ENCODE measurements at places on chromosomes 13 and 19.

DNA sequence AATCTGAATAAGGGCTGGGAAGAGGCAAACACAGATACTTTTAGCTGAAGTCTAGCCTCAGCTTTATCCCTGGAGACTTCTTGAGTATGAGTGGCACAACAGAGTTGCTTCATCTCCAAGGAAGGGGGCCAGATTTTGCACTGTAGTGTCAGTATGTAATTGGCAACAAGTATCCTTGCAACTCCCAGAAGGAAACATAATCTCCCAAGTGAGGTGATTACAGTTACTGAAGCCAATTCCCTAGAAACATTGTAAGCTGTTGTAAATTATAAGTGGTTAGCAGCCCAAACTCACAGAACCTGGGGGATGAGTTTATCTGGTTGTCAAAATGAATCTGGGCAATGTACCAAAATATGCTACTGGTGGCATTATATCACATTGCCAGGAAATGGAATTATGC lies 2065.7 kb upstream of the PCDH20 start:
- DNase-seq: no peak

DNA sequence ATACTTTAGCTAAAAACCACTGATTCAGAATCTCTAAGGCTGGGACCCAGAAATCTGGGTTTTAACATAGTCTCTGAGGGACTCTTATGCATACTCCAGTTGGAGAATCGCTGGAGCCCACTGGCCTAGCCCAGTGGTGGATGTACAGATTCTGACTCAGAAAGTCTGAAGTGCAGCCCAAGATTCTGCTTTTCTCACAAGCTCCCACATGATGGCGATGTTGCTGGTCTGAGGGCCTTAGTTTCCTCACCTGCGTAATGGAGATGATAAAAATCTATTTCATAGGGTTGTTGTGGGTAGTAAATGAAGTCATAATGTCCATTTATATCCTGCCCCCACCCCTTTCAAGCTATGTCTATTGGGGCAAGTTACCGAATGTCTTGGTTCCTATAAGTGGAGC lies 7.7 kb upstream of the CDADC1 start:
- no peak for DNase-seq

DNA sequence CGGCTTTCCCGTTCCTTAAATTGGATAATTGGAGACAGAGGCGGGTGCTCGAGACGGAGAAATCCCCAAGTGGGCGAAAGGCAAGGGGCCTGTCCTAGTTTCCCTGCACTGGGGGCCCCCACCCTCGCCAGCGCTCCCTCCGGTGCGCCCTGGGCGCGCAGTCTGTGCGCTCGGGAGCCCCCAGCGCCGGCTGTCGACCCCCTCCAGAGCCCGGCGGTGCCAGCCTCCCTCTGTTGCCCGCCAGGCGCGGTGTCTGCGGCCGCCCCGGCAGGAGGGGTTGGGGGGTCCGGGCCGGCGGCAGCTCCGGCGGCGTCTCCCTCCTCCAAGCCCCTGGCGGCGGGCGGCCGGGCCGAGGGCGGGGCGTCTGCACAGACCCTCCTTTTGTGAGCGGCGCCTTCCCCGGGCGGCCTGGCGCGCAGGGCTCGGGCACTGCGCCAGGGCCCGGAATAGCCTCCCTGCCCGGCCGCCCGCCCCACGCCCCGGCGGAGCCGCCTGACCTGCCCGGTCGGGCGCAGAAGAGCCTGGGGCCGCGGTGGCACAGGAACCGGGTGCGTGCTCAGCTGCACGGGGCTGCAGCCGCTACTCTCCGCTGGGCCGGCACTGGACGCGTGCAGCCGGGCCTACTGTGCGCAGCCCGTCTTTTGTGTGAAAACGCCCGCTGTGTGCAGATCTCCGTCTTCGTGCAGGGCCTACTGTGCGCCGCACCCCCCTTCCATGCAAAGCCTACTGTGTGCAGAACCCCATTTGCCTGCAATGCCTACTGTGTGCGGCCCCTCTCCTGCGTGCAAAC lies 13.2 kb downstream of the GADD45B start:
- no peak for DNase-seq

DNA sequence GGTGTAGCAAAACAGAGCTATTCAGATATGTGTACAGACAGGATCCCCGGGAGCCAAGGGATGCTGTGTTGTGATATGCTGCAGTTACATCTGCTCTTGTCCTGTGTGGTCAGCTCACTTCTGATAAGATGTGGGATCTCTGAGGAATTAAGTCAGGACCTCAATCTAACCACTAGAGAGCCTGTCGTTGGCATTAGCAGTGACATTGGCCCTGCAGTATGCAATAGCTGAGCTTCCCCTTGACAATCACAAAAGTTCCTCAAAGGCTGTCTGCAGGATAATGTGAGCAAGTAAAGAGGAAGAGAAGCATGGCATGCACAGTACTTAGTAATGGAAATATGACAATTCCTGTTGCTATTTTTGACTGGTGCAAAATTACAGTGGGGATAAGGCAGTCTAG lies 203.4 kb upstream of the MIR17HG start:
- no peak for DNase-seq

DNA sequence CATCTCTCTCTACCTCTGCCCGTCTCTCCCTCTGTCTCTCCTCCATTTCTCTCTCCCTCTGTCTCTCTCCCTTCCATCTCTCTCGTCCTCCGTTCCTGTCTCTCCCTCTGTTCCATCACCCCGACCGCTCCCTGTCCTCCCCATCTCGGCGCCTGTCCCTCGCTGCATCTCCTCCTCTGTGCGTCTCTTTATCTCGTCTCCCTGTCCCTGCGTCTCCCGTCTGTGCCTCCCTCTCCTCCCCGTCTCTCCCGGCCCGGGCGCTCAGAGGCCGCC lies 4.6 kb downstream of the GRIN2D start:
- DNase-seq: no peak

- DNase-seq: no peak
Measured at GRCh38 chr19:50695251-50696093, 24.1 kb downstream of the SHANK1 start.

GRCh38 chr19:19385896-19386869 lies 19.3 kb upstream of the GATAD2A start:
- DNase-seq: peak; percentile 53

GRCh38 chr13:48531416-48532255 lies 1.2 kb downstream of the RCBTB2 start:
- DNase-seq: no peak

DNA sequence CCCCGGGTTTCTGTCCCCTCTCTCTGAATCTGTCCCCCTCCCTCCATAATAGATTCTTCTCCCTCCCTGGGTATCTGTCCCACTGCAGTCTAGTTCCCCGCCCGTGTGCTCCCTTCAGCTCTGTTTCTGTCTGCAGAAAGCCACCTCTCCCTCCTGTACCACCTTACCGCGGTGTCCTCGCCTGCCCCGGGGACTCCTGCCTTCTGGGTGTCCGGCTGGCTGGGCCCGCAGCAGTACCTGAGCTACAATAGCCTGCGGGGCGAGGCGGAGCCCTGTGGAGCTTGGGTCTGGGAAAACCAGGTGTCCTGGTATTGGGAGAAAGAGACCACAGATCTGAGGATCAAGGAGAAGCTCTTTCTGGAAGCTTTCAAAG lies 1.3 kb downstream of the FCGRT start:
- DNase-seq: no peak

GRCh38 chr13:98549728-98550317 lies 27.1 kb downstream of the STK24 start:
- DNase-seq: no peak

DNA sequence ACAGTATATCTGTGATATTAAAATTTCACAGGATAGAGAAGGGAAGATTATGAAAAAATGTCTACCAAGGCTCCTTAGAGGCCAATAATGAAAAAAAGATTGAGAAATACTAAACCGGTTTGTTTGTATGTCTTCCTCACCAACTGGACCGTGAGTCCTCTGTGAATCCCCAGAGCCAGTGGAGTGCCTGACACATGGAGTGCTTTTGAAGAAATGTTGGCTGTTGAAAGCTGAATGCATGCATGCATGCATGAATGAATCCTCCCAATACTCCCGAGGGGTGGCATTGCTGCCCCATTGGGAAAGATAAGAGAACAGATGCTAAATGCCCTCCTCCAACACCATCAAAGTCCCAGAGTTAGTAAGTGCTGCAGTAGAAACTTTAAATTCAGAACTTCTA lies 152.7 kb upstream of the SERP2 start:
- DNase-seq: no peak

- no peak for DNase-seq
Measured at GRCh38 chr13:84297251-84297650, 415.0 kb upstream of the SLITRK1 start.

DNA sequence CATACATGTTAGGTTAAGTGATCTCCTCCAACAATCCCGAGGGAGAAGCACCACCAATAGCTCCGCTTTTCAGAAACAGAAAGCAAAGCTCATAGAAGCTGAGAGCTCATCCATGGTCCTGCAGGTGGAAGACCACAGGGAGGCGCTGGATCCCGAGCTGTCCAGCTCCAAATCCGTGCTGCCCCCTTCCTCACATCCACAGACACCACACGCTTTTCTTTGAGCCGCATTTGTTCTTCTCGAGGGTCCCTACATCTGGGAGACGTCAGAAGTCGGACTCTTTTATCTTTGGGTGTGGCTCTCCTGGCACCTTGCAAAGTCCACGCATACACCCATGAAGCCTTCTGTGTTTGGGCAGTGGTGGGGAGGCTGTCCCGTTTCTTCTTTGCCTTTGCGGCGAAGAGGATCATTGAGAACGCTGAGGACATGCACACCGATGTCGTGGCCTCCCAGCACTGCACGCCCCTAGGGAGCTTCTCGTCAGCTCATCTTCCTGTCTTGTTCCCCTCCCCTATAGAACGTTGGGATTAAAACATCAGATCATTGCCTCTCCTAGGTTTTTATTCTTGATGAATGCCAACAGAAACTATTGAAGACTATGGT lies 184.8 kb downstream of the TEX29 start:
- no peak for DNase-seq

- no peak for DNase-seq
Measured at GRCh38 chr19:39082745-39083598, 1.2 kb upstream of the ACP7 start.

- no peak for DNase-seq
Measured at GRCh38 chr19:54517483-54517882, 14.9 kb downstream of the LAIR2 start.

- no peak for DNase-seq
Measured at GRCh38 chr13:35598790-35599369, 122.4 kb upstream of the MAB21L1 start.

GRCh38 chr13:111256458-111256857 lies 64.0 kb upstream of the TEX29 start:
- DNase-seq: no peak

- DNase-seq: no peak
Measured at GRCh38 chr19:30479231-30479630, 107.0 kb downstream of the ZNF536 start.

DNA sequence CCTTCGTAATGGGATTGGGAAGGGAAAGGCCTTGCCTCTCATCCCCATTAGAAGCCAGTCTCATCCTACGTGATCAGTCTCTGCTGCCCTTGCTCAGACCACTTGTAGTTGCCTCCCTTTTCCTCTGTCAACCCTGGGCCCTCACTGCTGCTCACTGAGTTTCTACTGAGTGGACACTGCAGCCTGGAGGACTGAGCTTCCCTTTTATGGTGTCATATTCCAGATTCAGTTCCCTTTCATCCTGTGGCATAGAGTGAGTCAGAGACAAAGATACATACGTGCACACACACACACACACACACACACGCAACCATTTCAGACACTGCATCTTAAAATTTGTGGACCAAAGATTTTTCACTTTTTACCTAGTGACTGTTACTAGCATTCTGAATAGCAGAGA lies 56.6 kb downstream of the COG3 start:
- DNase-seq: no peak

DNA sequence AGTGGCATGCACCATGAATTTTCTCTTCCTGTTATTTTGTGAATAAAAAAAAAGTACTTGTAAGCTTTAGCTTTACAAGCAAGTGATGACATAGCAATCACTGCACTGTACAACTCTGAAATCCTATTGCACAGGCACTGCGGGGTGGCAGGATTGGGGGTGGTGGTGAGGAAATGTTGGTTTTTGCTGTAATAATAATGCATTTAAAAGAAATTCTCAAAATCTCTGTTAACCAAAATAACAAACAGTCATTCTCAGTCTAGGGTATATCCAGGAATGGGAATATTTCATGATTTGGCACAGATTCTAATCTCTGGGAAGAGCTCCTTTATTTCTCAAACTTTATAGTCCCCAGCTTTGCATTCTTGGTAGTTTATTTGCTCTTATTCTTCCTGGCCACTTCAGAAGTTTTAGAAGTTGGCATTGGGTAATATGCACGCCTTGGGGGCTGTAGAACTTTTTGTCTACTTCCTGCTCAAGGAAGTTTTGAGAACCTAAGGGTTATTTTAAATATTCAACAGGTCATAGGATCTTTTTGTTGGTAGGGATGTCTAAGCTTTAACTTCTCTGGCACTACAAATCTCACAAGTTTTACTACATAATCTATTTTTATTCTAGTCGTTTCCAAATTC lies 353.0 kb upstream of the KLF12 start:
- no peak for DNase-seq

DNA sequence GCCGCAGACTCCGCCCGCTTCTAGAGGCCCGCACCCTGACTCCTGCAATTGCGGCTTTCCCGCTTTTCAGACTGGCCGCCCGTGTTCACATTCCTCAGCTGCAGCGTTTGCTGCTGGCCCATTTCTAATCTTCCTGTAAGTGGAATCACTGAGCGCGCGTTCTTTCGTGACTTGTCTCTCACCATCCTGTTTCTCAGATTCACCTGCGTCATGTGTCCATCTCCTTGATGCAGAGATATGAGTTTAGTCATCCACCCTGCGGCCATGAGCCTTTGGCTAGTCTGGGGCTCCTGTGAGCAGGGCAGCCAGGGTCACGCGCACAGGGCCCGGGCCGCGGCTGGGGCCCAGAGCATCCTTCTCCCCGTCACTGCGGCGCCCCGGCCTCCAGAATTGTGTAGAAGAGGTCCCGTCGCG lies 110.0 kb downstream of the CRYL1 start:
- no peak for DNase-seq

DNA sequence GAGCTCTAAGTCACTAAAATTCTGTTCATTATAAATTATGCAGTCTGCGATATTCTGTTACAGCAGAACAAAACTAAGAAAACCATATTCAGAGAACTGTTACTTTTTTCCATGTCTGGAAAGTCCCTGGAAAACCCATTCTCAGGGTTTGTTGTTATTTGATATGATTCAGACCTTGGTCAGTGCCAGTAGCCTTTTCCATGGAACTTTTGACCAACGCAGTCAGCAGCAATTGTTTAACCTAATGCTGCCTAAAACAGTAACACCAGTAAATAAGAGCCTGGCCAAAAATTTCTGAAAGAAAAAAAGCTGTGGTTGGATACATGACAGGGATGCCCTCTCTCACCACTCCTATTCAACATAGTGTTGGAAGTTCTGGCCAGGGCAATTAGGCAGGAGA lies 402.7 kb downstream of the TBC1D4 start:
- no peak for DNase-seq

GRCh38 chr13:67792151-67792676 lies 562.1 kb upstream of the PCDH9 start:
- DNase-seq: no peak

GRCh38 chr13:24709186-24709913 lies 29.1 kb downstream of the ATP12A start:
- DNase-seq: peak; percentile 54

- no peak for DNase-seq
Measured at GRCh38 chr19:13646758-13647157, 117.6 kb upstream of the MRI1 start.

- DNase-seq: no peak
Measured at GRCh38 chr19:6056282-6056741, 54.0 kb downstream of the RFX2 start.

- peak; percentile 89 for DNase-seq
Measured at GRCh38 chr19:4669723-4670480, at the start of gene MYDGF. MYDGF (minus strand) TSS chr19:4670342; CDS start chr19:4670334, 8 bp downstream.

- DNase-seq: no peak
Measured at GRCh38 chr13:21035498-21035897, 25.9 kb downstream of the LATS2 start.

GRCh38 chr19:54155694-54156093 lies 3.8 kb downstream of the LENG1 start:
- DNase-seq: no peak

Measured in stimulated activated CD8-positive, alpha-beta memory T cell treated with anti-CD3 and anti-CD28 coated beads, Interleukin-15, amount 100 ng/mL, for 48 hours (primary cell).